Posterior vena cava (tissue), 2 donors: ENCODE measurements at places on chromosomes 5 and 9.

DNA sequence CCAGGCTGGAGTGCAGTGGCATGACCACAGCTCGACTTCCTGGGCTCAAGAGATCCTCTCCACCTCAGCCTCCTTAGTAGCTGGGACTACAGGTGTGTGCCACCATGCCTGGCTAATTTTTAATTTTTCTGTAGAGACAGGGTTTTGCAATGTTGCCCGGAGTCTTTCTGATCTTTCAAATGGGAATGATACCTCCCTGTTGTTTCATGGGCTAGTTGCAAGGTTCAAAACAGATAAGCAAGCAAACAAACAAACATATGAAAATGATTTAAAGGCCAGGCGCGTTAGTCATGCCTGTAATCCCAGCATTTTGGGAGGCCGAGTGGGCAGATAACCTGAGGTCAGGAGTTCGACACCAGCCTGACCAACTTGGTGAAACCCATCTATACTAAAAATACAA, 45.3 kb upstream of the PLPP1 start:
- DNase-seq: no peak

- DNase-seq: no peak
These were observed 42.1 kb upstream of the MAST4 start for GRCh38 chr5:66553916-66554575.

DNA sequence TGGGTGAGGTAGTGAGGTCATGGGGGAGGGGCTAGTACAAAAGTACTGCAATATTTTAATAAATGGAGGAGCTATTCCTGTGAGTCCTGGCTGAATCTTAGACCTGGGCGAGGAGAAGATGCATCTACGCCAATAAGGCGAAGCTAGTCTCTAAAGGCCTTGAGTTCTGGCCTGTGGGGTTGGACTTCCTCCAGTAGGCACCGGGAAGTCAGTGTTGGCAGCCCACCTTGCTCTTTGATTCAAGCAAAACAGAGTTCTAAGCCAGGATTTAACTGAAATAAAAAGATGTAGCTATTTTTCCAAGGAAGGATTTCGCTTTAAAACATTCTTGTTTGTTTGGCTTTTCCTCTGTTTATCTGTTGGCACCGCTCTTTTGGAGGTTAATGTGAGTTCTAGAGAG, 244.6 kb downstream of the KIF4B start:
- DNase-seq: no peak

- no peak for DNase-seq
These were observed 2.2 kb upstream of the PCYOX1L start for GRCh38 chr5:149355688-149356087.

DNA sequence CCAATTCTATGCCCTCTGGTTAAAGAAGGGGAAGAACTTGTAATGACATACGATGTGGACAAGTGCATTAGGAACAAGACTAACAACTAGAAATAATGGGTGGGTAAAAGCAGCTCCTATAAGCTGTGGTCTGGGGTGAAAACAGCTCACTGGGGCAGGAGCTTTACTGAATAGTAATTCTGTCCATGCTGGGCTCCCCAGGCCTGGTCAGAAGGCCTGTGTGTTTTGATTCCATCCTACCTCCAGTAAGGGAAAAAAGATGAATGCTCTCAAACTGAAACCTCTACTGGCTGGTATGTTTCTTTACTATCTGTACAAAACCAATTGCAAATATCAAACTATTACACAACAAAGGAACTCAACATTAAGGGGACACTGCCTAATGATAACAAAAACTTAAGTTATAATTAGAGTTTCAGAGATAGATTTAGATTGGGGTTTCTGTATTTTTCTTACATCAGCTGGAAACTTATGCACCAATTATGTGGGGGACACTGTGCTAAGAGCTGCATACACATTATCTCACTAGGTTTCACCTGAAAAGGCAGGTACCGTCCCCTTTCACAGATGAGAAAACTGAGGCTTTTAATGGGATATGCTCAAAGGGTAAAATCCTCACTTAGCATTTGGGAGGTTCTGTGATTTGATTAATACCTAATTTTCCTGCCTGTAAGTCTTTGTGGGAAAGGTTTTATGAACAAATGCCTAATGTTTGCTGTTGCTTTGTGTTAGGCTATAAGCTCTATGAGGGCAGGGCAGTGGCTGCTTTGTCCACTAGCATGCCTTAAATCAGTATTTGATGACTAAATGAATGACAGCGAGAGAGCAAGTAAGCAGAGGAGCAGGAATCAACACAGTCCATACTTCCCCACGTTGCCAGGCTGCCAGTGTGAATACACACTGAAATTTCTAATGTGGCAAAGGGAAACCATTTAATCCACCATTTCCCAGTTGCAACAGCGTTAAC, 53.6 kb downstream of the ELL2 start:
- no peak for DNase-seq

DNA sequence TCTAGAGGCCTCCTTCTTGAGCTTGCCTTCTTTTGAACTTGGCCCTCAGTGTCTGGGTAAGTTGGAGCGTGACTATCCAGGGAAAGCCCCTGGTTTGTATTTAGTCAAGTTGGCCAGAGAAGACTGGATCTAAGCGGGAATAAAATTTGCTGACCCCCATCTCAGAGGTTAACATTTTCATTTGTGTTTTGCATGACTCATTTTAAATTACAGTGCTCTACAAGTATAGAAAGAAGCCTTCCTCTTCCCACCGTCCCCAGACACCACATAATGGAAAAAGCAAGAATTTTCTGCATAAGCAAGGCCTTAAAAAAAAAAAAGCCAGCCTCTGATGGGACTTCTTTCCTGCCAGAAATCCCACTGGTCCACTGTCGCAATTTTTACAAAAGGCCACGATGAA, 27.2 kb downstream of the PIK3R1 start:
- no peak for DNase-seq

DNA sequence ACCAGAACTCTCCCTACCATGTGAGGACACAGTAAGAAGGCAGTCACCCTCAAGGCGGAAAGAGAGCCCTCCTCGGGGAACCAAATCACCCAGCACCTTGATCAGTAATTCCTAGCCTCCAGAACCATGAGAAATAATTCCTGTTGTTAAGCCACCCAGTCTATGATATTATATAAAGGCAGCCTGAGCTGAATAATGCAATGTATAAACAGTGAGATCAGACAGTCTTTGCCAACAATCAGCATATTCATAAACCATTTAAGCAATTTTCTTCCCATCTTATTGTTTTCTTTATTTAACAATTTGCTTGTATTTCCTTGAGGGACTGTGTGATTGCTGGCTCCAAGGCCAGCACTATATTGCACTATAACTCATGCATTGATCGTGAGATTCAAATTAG, 144.4 kb upstream of the DAPK1 start:
- no peak for DNase-seq

- DNase-seq: no peak
These were observed 75.6 kb downstream of the ST8SIA4 start for GRCh38 chr5:100827481-100827889.

GRCh38 chr5:9344751-9345240, 201.1 kb downstream of the SEMA5A start:
- no peak for DNase-seq

DNA sequence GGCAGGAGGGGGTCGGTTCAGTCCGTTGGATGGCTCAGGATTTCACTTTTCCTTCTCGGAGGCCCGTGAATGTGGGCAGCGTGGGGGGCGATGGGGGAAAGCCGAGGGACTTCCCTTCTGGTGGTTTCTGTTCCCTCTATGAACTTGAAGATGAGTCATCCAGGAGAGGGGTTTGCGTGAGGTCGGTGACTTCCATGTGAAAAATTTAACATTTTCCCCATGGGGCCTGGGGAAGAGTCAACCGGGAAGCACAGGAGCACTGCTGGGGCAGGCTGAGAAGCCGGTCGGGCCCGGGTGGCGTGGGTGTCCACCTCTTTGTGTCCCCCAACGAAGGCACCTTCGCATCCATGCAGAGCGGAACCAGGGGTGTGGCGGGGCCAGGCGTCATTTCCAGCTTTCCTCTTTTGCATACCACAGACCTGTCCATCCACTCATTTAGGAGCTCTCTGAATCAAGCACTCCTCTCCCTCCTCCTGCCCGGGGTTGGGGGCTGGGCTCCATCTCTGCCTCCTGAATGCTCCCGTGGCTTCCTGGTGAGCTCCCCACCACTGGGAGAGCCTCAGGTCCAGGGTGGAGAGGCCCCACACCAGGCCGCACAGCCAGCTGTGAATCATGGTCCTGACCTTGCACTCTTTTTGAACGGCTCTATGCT, 68.4 kb downstream of the ANKRD33B start:
- DNase-seq: peak; percentile 76

DNA sequence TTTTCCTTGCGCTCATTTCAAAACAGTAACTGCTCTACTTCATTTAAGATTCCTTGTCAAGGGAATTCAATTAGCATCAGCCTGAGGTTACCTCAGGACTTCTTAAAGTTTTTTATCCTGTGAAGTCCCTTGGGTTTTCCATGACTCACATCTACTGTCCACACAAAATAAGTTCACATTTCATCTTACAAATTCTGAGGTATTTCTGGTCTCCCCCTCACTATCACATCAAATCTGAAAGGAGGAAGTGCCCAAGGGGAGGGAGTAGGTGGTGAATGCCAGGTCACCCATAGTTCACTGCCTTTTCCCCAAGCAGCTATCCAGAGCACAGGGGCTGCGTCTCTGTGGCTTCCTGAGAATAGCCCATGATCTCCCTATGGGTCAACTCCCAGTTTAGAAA, 227.1 kb upstream of the NREP start:
- DNase-seq: no peak

DNA sequence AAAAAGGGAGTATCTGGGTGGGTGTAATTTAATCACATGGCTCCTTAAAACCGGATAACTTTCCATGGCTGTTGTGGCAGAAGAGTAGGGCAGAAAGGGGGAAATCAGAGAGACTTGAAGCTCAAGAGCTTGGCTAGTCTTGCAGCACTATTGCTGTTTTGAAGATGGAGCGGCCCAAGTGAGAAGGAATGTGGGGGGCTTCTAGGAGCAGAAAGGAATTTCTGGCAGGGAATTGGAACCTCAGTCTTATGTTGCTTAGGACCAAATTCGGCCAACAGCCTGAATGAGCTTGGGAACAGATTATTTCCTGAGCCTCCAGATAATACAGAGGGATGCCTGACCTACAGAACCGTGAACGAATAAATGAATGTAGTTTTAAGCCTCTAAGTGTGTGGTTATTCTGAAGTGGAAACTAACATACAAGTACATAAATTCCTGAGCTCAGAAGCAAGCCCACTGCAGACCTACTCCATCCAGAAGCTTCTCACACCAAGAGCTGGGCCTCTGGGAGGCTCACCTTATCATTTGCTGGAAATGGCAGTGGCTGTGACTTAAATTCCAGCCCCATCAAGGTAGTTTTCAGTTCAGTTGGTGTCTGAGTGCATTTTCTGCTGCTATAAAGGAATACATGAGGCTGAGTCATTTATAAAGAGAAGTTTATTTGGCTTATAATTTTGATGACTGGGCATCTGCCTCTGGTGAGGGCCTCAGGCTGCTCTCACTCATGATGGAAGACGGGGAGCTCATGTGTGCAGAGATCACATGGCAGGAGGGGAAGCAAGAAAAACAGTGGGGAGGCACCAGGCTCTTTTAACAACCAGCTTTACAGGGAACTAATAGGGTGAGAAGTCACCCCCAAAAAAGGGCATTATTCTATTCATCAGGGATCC, 15.3 kb upstream of the TMEM174 start:
- DNase-seq: no peak

GRCh38 chr9:69174616-69175463, 763 bp downstream of the TJP2 start:
- DNase-seq: peak; percentile 85

- no peak for DNase-seq
These were observed 11.6 kb upstream of the ANXA2R start for GRCh38 chr5:43051684-43052083.

GRCh38 chr9:112569186-112569585, 82.6 kb downstream of the KIAA1958 start:
- DNase-seq: no peak

- no peak for DNase-seq
These were observed 52.1 kb downstream of the C9orf50 start for GRCh38 chr9:129568560-129569501.

DNA sequence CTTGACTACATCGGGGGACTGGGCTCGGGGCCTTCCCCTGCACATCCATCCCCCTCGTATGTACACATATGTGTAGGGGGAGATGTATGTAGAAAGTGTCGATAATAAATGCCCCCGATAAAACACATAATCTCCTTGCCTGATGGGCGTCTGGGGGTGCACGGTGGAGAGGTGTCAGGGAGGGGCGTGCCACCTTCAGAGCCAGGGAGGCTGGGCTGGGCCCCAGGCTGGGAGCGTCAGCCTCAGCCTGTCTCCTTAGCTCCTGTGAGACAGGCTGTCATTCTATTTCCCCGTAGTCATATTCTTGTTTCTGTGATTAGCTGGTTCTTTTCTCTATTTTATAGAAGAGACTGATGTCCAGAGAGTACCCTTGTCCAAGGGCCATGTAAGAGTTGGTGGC, 4.7 kb upstream of the RXRA start:
- DNase-seq: peak; percentile 41

DNA sequence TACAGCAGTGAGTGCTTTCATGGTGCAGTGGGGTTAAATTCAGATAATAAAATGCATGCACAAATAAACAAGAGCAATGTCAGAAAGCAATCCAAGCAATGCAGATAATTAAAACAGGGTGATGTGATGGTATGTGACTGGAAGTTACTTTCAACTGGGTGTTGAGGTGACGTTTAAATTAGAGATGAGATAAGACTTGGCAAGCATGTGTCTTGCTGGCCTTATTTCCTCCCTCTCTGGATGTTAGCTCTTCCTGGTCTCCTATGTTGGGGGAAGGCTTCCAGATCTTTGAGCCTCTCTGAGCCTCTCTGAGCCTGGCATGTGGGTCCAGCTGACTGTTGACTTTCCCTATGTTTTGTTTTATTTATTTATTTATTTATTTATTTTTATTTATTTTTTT, 54.4 kb downstream of the DOCK2 start:
- no peak for DNase-seq

GRCh38 chr5:110651507-110651906, 75.0 kb downstream of the TMEM232 start:
- DNase-seq: no peak

DNA sequence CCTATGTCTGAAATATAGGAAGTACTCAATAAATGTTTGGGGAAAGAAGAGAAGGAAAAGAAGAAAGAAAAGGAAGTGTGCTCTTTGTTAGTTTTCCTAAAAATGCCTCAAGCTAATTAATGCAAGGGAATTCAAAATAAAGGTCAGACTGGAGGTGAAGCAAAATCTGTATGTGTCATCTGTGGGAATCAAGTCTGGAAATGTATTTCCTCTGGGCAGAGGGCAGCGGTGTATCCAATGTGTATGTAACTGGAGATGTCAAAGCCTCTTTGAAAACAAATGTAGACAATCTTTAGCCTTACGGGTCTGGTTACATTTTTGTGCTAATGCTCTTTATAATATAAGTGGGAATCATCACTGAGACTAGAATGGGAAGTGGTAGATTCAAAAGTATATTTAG, 471.4 kb downstream of the MAN2A1 start:
- no peak for DNase-seq

DNA sequence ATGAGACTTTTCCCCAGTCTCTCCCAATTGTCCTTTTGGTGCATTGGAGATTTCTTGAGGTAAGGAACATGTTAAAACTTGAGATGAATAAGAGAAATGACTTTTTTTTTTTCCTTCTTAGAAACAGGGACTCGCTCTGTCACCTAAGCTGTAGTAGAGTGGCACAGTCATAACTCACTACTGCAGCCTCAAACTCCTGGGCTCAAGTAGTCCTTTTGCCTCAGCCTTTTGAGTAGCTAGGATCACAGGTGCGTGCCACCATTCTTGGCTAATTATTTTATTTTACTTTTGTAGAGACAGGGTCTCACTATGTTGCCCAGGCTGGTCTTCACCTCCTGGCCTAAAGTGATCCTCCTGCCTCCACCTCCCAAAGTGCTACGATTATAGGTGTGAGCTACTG, 25.9 kb downstream of the CDC42SE2 start:
- no peak for DNase-seq
